ENCODE measurements at places on chromosomes 11 and 22.

DNA sequence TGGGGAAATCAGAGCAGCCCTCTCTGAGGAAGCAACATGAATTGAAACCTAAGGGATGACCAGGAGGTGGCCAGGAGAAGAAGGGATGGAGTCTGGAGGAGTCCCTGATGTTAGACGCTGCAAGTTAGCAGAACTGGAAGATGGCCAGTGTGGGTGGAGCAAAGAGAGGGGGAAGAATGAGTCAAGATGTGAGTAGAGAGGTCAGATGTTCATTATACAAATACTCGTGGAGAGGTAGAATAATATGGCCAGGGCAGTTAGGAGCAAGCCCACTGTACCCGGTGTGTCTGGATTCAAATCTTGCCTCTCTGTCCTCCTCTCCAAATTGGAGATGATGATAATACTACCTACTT is 242.0 kb downstream of the TENM4 start:
- DNase-seq, result no peak

DNA sequence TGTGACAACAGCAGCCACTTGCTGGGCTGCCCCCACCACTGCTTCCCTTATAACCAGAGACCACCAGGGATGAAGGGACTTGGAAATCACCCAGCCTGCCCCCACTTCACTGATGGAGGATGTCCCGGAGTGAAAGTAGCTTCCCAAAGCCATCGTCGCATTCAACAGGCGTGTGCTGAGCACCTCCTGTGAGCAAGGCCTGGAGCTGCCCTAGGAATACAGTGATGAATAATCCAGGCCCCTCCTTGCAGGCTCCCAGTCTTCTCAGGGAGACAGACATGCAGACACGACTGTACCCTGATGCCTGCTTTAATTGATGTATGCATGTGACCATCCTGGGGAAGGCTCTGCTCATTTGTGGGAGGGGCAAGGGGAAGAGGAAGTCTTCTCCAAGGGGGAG is 22.6 kb downstream of the PTPN5 start:
- no peak for DNase-seq

DNA sequence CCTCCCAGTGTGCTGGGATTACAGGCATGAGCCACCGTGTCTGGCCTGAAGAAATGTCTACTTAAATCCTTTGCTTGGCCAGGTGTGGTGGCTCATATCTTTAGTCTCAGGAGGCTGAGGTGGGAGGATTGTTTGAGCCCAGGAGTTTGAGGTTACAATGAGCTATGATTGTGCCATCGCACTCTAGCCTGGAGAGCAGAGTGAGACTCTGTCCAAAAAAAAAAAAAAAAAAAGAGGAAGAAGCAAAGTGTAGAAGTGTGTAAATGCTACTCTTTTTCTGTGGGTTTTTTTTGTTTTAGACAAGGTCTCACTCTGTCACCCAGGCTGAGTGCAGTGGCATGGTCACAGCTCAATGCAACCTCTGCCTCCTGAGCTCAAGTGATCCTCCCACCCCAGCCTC is 6.4 kb upstream of the ATG16L2 start:
- no peak for DNase-seq

GRCh38 chr11:40204228-40204627 is 1255.2 kb downstream of the LRRC4C start:
- no peak for DNase-seq

DNA sequence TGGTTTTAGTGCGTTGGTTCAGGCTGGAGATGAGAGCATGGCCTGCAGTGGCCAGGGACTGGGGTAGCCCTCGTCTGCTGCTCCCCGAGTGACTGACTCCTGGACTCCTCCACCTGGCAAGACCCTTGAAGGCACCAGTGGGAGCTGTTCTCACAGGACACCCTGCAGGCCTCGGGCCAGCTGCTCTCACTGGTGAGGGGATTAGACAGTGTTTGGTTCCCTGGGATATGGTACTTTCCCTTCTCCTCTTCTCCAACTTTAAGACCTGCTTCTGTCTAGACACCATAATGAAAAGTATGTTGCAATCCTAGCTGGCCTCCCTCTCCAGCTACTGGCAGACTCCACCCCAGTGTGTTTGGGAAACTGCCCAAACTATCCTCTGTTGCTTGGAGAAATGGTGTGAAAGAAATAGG is 168.8 kb upstream of the CADM1 start:
- DNase-seq, result no peak

DNA sequence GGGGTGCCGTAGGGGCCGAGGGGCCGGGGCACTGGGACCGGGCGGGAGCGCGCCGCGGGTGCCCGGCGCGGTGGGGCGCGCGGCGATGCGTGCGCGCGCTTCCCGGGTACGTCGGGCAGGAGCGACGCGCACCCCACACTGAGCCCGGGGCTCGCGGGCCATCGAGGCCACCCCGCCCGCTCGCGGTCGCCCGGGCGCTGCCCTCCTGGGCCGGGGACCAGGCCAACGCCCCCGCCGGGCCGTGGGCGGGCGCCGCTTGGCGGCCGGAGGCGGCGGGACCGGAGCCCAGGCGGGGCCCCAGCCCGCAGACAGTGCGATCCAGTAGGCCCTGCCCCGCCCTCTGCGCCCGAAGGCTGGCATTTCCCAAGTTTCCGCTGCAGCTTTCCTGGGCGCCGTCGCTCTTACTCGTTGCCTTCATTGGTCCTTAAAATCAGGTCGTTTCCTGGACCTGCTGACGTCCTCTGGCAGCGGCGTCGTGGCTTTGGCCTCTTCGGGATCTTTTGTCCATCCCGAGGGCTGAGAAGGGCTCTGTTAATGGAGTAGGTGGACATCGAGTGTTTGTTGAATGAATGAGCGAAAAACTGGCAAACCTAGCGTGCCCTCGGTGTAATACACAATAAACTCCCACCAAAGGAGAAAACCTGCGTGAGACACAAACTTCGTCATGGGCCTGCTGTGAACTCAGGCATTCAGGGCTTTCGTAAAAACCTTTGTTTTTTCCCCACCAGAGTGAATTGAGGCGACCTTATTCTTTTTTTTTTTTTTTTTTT is 638 bp downstream of the PARVA start:
- DNase-seq, result peak; percentile 92

DNA sequence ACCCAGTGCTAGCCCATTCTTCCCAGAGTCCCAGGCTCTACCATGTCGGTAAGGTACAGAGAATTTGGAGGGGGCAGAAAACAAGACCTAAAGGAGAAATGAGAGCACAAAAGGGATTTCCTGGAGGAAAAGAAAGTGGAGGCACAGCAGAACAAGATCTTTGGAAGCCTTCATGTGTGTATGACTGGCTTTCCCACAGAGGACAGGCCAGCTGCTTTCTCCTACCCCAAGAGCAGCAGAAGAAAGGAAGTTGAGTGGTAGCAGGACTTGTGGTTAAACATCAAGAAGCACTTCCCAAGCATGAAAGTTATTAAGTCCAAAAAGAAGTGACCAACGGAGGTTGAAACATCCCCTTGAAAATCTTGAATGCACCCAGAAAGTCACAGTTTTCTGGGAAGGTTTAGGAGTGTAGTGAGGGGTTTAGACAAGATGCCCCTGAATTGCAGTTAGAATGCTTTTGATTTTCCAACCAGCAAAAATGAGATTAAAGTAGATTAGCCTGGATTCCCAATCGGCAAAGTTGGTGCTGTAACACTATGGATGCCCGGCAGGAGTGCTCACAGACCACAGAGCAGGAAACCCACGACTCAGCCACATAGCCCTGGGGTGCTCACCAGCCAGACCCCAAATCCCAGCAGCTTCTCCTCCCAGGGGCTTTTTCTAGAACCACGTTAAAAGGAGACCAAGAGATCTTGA is 608 bp downstream of the TMPRSS13 start:
- no peak for DNase-seq

DNA sequence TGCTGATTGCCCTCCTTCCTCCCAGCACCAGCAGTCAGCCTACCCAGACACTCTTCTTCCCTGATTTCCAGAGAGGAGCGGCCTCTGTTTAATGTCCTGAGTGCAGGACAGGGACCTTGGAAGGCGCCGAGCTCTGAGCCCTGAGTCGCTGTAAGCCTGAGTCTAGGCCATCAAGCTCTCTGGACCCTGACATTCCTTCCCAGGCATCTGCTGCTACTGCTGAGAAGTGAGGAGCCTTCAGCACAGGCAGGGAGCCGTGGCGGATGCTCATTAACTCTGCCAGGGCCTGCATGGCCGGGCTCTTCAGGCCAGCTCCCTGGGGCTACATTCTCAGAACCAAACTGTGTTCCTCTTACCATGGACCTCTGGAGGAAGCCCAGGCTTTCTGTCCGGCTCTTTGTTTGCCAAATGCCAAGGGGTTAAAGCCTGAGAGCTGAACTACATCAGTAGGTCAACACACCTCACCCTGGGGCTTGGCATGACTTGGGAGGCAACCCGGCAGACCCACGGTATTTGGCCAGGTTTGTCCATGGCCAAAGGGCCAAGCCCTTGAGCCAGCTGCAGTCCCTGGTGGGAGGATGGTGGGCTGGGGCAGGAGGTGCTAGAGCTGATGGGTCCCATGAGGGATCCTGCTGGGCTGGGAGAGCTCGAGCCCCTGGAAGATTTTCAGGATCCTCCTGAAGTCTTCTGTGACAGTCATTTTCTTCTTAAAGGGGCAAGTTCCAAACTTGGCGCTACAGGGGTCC is 721.4 kb downstream of the BRD1 start:
- DNase-seq, result no peak

GRCh38 chr22:48711669-48712068 is 1116.0 kb downstream of the BRD1 start:
- DNase-seq, result no peak

DNA sequence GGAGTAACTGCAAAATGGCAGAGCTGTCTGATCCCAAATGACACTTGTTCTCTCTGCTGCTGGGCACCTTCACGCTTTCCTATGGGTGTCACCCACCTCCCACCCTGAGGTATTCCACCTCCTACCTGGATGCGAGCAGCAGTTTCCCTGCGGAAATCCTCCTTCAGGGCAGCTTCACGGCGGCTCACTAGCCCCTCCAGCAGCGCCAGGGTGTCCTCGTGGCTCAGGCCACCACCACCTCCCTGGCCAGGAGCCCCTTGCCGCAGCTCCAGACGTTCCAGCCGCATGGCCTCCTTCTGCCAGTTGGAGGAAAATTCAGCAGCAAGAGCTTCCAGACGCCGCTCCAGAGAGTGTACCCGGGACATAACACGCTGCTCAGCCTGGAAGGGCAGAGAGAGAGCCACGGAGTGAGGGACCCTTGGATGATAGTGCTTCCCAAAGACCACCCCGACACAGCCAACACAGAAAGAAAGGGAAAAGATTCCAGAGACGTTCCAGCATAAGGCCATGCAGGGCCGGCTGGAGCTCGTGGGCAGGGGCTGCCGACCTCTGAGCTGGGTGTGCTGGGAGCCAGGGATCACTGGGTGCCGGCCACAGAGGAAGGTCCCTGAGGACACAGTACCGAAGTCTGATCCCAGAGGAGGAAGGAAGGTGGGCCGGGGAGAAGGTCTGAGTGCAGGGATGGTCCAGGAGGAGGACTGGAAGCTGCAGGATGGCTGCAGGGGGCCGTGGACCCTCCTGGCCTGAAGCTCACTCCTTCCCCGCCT is 13.4 kb downstream of the SUN2 start:
- no peak for DNase-seq

DNA sequence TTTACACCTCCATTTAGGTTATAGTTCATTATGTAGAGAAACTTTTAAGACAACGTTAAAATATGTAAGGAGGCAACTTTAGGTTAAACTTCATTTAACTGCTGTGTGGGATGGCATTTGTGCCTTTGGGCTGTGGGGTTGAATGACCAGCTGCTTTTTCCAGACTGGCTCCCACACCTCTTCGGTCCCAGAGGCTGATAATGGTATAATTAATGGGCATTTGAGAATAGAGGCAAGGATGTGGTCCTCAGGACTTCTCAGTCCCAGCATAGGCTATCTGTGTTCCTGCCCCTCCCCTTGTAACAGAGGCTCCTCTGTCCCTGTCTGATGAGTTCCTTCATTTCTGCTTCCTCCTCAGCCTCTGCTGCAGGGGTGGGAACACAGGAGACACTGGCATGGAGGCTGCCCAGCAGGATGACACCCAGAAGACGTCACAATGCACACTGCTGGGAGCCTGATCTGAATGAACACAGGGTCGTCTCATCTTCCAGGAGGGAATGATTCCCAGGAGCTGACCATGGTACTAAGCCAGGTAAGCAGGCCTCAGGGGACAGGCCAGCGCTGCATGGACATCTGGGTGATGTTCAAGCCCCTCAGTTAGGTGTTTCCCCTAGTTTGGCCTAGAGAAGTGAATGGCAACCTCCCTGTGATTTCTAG is 17.1 kb upstream of the GNAZ start:
- DNase-seq, result peak; percentile 1

Data from GM03348 (cell line).